Right lung (tissue), 10 donors: ENCODE measurements at places on chromosomes 16 and 17. TPM values are rescaled to one million over a fixed set of nuclear protein-coding genes. Genes with fewer than 3 reads are reported as not detected.

Gene USP32
- polyA plus RNA-seq: 34.7 TPM

Gene KRTAP17-1
- polyA plus RNA-seq: not detected

Gene SLC52A1
- 0.24 TPM for polyA plus RNA-seq

Gene TMIGD1
- polyA plus RNA-seq: not detected

Gene PABPN1L
- 0.25 TPM for polyA plus RNA-seq

Gene SHISA6
- polyA plus RNA-seq: 0.28 TPM
